Stimulated activated CD8-positive, alpha-beta memory T cell treated with anti-CD3 and anti-CD28 coated beads, Interleukin-12 subunit alpha, Interleukin-12 subunit beta, amount 100 ng/mL, for 4 hours (primary cell): ENCODE measurements at places on chromosomes 12 and 14.

GRCh38 chr14:75440733-75441477, 13.1 kb downstream of the JDP2 start:
- no peak for DNase-seq

DNA sequence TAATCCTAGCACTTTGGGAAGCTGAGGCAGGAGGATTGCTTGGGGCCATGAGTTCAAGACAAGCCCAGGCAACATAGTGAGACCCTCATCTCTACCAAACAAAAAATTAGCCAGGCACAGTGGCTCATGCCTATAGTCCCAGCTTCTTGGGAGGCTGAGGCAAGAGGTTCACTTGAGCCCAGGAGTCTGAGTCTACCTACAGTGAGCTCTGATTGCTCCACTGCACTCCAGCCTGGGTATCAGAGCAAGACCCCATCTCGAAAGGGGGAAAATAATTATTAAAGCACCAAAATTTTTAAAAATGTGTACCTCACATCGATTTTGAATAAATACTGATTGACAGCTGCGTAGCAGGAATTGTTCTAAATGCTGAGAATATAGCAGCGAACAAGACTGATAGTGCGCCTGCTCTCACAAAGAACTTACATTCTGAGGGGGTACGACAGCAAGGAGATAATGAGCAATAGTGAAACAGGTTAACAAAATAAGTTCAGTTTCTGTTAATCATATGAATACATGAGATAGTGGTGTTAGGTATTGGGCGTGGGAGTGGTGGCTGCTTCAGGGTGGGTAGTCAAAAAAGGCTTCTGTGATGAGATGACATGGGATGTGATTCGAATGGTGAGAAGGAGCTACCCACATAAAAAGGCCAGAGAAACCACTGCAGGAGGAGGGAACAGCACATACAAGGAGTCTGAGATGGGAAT, 19.6 kb downstream of the HCFC2 start:
- no peak for DNase-seq

DNA sequence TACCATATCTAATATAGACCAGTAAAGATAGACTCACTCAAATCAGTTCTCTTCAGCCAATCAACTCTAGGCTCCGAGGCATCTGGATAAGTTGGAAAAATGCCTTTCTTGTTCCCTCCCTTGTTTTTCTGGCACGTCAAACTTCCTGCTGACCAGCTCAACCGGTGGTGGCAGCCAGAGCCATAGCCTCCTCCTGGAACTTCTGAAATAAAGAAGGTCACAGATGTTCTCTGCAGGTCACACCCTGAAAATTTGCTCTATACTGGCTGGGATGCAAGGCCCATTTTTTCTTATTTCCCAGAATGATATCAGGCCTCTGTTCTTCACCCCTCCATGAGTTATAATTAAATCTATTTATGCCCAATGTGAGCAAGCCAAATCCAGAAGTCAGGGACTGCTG, 81.9 kb downstream of the BMP4 start:
- no peak for DNase-seq

- DNase-seq, result no peak
Observed at GRCh38 chr12:27814851-27815591, 35.0 kb upstream of the MANSC4 start.

GRCh38 chr12:48001505-48002413, 2.5 kb downstream of the COL2A1 start:
- DNase-seq, result no peak

DNA sequence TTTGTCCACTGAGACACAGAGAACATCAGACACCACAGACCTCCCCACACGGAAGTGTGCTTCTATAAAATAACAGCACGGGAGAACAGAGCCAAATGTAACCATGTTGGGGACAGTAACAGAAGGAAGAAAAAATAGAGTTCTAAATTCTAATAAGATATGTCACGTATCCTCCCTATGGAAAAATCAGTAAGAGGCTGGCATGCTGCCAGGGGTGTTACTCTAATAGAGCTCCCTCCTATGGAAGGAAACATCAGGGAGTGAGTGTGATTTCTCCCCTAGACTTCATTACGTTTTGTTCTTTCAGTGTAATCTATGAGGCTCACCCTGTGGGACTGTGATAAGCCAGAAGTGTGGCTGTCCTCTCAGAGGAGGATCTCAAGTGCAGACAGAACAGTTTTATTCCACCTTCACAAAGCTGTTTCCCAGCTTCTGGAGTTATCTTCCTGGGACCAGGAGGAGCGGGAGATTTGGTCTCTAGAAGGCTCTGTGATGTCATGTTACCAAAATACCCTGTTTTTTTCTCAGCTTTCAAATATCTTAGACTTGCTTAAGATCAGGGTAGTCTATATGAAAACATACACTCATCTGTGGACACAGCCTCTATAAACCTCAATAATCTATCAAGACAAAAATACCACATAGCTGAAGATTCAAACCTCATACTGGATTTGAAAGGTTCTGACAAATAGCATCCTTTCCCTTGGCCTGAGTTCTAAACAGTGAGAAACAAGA, 69.3 kb downstream of the ZFC3H1 start:
- no peak for DNase-seq

DNA sequence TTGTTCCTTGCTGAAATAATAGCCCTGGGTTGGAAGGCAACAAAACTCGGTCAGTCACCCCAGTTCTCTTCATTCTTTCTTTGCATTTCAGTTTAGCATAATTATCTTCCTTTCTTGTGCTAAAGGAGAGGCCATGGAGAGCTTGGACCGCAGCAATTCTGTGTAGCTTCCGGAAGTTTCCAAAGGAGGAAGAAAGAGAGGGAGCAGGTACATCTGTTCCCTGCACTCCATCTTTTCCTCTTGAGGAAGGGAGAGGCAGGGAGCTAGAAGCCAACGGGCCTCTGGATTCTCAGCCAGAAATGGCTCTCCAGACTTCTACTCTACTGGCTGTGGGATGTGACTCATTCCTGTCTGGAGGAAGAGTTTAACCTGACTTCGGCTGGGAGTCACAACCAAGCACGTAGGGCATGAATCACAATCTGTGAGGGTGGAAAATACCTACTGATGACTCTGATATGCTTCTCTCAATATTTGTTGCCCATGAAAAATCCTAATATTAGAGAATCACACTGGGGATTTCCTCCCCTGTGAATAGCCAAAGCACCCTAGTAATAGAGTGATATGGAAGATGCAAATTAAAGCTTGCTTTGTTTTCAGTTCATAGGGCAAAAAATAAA, 17.0 kb downstream of the ANO6 start:
- DNase-seq, result no peak

GRCh38 chr14:36293824-36294223, 26.6 kb downstream of the MBIP start:
- no peak for DNase-seq

DNA sequence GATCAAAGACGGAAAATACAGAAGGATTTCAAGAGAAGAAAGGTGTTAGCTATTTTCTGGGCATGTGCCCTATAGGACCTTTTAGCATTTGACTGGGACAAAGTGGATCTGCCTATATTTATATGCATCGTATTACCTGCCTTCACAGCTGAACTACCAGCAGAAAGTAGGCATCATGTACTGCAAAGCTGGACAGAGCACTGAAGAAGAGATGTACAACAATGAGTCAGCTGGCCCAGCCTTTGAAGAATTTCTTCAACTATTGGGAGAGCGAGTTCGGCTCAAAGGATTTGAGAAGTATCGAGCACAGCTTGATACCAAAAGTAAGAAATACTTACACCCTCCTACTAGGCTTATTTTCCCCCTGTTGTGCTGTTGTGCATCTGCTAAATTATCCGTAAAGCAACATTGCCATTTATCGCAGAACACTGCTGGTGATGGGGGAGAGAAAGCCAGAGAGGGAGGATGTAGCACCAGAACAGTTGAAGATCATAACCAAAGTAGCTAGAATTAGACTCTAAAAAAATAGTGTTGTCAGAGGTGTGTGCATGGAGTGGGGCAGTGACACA, 282.0 kb upstream of the RGS6 start:
- no peak for DNase-seq

DNA sequence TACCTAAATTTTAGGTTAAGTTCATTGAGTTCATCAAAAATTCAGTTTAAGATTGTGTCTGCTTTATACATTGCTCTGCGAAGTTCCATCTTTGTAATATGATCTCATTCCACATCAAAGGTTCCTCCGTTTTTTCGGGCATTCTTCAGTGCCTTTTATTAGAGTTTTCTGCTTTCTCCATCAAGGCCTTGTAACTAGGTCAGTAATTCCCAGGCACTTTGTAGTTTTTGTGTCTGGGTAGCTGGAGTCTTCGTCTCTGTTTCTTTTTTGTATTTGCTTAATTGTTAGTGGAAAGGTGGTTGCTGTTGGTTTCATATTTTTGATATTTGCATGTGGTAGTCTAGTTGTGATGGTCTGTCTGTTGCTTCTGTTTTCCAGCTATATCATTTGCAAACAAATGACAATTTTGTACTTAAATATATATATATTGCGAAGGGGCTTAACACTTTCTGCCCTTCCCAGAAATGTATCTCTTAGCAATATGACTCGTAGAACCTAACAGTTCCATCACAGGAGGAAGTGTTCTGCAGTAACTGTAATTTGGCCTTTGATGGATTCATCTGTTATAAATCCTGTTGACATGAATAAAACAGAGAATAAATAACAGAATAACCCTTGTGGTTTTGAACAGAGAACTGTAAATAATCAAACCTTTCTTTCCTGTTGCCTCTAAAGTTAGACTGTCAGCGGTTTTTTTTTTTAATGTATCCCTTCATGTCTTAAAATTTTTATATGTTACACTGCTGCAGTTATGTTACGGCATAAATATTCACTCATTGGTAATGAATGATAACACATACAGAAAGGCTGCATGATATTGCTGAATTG, 88.4 kb upstream of the DYNC1H1 start:
- DNase-seq, result no peak

- DNase-seq, result no peak
Observed at GRCh38 chr12:42779186-42779859, 189.8 kb upstream of the PRICKLE1 start.

DNA sequence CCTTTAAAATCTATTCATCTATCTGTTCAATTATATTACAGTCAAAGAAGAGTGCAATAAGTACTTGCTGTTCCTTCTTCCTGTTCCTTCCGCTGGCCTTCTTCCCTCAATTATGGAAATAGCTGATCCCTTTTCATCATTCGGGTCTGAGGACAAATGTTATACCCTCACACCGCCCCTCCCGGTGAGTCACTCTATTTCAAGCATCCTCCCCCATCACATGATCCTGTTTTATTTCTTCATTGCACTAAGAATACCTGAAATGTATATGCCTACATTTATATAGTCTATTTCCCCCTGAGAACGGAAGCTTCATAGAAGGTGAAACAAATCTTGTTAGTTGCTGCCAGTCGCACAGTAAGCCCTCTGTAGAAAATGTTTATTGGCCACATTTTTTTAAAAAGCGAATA, 2.5 kb downstream of the SLC38A1 start:
- no peak for DNase-seq

DNA sequence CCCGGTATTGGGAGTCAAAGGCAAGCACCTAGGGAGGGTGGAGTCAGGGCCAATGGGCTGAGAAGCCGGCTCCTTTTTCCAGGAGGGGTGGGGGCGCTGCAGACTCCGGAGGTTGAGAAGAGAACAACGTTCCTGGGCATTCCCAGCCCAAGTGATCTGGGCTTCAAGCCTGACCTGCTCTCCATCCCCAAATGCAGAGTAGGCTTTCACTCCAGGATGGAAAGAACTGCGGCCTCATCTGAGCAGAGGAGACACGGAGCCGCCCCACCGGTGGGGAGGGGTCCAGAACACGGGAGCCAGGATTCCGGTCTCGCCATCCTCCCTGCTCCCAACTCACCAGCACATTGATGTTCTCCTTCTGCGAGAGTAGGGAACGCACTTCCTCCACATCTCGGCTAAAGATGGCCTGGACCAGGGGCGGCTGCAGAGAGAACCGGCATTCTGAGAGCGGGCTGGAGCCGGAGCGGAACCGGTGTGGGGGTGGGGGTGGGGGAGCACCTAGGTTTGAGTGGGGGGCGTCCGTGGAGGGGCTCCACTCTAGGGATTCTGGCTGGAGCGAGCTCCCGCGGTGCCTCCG, 605 bp downstream of the ANKRD52 start:
- DNase-seq, result no peak

DNA sequence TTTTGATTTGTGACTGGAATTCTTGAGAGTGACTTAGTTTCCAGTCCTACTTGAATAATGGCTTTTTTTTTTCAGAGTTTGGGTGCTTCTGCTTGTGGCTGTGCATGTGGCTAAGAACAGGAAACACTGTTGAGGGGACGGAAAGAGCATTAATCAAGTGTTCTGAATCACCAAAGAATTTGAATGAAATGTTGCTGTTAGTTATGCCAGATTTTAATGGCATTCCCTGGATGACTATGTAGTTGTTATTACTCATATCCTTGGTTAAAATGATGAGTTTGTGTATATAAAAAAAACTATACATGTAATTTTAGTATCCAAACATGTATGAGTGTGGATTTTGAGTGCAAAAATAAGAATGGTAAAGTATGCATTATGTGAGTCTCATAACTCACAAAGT, 347.9 kb downstream of the BCAT1 start:
- no peak for DNase-seq

DNA sequence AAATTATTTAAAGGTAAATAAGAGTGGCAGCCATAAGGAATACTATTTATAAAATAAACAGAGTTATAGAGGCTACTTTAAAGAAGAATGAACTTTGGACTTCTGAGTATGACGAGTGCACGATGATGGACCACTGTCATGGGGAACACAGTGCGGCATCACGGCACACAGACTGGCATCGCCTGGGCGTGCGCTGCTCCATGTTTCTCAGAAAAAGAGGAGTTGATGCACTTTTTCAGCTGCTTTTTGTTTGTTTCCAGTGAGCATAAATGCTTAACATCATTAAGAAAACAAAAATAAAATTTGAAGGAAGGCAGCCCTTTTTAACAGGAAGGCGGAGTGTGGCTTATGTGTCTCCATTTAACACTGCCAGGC, 23.3 kb upstream of the EAPP start:
- no peak for DNase-seq

- no peak for DNase-seq
Observed at GRCh38 chr12:107493135-107493494, 192.5 kb upstream of the PWP1 start.

DNA sequence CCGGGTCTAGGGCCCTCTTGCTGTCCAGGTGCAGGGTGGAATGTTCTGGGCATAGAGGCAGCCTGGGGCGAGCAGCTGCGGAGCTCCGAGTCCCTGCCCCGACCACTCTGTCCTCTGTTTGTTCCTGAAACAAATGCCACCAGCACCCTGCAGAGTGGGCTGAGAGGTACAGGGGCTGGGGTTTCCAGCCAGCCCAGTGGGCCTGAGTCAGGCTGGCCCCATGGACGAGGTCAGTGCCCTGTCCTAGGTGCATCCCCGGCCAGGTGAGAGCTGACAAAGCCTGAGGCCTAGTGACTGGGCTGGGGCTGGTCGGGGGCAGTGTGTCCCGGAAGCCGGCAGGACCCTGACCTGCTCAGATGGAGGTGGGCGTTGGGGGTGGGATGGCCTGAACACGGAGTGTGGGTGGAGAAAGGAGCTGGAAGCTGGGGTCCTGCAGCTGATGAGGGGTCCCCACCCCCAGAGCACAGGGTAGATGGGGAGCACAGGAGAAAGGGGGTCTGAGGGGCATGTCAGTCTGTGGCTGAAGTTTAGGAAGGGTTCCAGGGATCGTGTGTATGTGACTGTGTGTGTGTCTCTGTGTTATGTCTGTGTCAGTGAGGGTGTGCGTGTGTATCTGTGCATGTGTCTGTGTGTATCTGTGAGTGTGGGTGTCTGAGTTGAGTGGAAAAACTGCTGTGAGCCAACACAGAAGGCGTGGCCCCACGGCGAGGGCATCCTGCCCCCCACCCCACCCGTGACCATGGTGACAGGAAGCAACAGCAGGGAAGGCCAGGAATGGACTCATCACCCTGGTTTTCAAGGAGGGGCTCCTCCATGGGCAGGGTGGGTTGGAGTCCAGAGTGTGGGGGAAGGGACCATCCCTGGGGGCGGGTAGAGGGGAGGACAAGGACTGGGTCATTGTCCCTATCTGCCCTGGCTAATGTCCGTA, 2.4 kb upstream of the CRIP1 start:
- no peak for DNase-seq
